ENCODE measurements at places on chromosomes 11 and 22. TPM values are rescaled to one million over a fixed set of nuclear protein-coding genes. Genes with fewer than 3 reads are reported as not detected.

The SELENOH gene
- total RNA-seq, result 67.9 TPM

The SAMM50 gene
- total RNA-seq, result 23.6 TPM

The MMP12 gene
- total RNA-seq, result not detected

The CRYAB gene
- 4.8 TPM for total RNA-seq

The GLYATL2 gene
- total RNA-seq, result not detected

The TRPM5 gene
- not detected for total RNA-seq

The MS4A12 gene
- not detected for total RNA-seq

The OR52E8 gene
- total RNA-seq, result not detected

The CENPM gene
- not detected for total RNA-seq

The RAB3IL1 gene
- total RNA-seq, result 4.0 TPM

The ASPHD2 gene
- 0.13 TPM for total RNA-seq

GRCh38 chr11:46597609-46598219 lies 3.9 kb upstream of the AMBRA1 start:
- DNase-seq, result no peak

DNA sequence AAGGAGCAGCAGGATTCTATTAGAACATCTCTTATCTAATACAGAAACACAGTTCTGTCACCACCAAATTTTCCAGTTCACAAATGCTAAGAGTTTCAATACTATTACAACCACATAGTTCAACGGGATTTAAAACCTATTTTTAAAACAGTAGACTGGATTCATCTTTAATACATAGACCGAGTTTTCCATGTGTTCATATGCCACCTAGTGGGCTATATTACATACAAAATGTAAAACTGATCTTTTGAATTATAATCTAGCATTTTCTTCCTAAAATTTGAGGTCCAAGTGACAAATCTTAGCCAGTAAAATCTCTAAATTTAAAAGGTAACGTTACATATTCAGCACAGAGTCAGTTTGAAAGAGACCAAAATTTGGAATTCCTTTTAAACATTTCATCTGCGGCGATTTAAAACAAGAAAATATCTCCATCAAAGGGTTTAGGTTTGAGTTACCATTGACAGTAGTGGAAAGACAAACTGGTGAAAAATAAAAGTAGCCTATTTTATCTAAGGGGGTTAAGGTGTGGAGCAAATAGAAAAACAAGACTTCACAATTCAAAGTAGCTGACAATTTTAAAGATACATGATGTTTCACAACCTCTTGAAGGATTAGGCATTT lies 269.3 kb upstream of the MPPED2 start:
- no peak for DNase-seq

- no peak for DNase-seq
Measured at GRCh38 chr11:14641801-14642200, 1.8 kb upstream of the PDE3B start.

DNA sequence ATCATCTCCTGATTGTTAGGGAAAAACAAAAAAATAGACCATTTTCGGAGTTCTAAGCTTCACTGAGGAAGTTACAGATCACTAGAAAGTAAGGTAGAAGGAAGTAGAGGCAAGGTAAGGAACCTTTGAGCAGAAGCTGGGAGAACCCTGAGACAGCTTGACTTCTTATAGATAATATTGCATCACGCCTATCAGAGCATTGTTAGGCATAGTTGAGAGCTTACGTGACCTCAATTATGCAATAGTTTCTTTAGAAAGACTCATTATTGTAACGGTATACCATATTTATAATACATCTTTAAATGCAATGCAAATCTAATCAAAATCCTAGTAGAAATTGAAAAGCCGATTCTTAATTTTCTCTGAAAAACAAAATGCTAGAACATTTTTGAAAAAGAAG lies 4.9 kb downstream of the TBRG1 start:
- DNase-seq, result no peak

DNA sequence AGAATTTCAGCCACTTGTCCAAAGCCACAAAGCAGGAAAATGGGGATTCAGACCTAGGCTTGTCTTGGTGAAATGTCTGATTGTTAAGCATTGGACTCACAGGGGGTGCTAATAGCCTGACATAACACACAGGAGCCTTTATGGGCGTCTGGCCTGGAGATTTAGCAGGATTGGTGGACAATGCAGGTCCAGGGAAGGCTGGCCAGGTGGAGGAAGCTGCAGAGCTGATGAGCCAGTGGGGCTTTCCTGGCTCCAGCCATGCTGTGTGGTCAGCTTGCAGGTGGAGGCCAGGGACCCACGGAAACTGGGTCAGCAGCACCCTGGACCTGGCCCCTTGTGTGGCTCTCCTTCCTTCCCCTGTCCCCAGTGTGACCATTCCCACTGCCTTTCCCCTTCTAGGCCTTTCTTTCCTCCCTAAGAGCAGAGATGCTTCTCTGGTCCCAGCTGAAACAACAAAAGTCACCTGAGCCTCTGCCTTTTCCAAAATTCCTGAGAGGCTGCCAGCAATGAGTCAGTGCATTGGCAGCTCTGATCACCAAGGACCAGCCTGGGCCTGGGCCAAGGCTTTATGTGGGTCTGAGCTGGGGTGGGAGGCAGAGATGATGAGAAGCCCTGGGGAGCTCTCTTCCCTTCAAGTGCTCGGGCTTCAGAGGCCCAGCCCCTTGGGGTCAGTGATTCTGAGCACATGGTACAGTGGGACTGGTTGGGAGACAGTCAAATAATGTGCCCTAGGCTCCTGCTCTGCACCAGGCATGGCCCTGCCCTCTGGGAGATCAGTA lies 85.2 kb downstream of the CCDC81 start:
- DNase-seq, result no peak

- no peak for DNase-seq
Measured at GRCh38 chr11:38952698-38953097, 2354.7 kb upstream of the RAG2 start.

DNA sequence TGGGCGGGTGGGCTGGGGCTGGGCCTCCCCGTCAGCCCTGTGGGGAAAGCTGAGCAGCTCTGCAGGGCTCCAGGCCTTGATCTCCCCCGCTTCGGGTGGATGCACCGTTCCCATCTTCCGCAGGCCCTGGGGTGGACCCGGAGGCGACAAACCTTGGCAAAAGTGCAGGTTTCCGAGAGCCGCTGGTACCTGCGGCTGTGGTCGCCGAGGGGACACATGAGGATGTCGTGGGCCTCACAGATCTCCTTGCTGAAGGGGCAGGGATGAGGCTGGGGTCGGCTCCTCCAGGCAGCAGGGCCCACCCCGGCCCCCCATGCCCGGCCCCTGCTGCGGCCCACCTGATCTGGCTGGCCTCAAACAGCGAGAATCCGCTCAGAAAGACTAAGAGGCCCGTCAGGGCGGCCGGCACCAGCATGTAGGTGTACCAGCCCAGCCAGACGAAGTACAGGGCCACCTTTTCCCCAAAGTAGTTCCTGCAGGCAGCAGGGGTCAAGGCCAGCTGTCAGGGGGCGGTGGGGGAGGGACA lies 11.8 kb downstream of the ANO9 start:
- no peak for DNase-seq

GRCh38 chr22:19044381-19044780 lies 77.8 kb downstream of the DGCR2 start:
- DNase-seq, result no peak

GRCh38 chr22:37972527-37972926 lies 11.8 kb downstream of the SOX10 start:
- DNase-seq, result no peak

DNA sequence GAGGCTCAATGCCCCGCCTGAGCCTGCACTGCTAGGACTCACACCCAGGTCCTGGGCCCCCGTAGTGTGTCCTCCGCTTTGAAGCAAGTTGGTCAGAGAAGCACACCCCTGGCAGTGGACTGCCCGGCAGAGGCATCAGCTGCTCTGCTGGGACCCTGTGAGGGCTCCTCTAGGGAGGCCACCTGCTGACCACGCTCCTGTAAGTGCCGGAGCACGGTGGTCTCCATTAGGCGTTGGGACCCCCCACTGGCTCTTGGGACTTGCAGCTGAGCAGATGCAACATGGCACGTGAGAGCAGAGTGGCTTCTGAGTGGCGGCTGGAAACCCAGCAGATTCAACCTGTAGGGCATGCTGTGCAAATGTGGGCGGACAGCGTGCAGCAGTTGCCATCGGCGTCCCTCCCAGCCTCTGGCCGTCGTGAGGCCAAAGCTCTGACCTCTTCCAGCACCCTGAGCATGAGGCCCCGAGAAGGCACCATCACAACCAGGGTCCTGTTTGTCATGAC lies 16.9 kb downstream of the MRGPRG start:
- no peak for DNase-seq

DNA sequence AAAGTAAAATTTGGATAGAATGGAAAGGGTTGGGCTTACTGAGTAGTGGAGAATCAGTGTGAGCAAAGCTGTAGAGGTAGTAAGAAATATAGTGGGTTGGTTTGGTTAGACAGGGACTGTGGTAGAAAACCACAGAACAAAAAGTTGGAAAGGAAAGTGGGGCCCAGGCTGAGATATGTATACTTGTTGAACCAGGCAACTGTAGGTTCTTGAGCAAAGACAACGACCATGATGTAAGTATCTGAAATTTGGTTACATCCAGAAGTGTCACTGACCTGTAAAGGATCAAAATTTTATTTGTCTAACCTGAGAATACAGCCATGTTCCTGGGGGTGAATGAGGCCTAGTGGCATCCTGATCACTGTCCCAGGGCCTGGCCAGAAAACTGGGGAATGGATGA lies 114.1 kb downstream of the STIM1 start:
- no peak for DNase-seq

DNA sequence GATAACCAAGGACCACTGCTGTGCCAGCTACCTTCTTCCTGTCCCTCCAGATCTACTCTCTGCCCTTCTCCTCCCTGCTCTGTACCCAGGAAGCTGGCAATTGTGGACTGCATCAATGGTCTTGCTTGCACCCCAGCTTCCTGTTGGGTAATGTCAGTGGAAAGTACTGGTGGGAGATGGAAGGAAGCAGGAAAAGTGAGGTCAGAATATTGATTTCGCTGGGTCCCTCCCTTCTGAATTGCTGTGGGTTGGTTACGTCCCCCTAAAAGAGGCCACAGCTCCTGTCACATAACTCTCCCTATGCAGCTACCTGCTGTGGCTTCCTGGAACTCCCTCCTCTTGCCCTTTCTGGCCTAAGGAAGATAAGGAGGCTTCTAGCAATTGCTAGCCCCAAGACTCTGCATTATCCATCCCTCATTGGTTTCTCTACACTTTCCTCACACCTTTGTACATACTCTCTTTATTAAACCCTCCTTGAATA lies 81.2 kb downstream of the RASSF10 start:
- no peak for DNase-seq

DNA sequence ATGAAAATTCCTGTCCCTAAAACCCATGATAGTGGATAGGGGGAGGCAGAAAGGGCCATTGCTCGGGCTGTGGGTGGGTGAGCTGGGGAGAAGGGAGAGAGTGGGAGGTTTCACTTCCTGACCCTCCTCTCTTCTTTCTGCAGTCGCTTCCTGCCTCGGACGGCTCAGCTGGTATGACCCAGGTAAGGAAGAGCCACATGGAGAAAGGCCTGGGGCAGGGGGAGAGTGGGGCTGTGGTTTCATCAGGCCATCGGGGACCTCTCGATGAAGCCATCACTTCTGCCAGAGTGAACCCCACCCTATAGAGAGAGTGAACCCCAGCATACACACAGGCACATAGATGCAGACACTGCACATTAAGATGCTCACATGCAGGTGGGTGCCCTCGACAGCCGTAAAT lies 12.6 kb downstream of the CD5 start:
- no peak for DNase-seq

- DNase-seq, result no peak
Measured at GRCh38 chr11:125322289-125322688, 157.7 kb downstream of the PKNOX2 start.

GRCh38 chr22:48091060-48091650 lies 1328.7 kb downstream of the TBC1D22A start:
- DNase-seq, result no peak

DNA sequence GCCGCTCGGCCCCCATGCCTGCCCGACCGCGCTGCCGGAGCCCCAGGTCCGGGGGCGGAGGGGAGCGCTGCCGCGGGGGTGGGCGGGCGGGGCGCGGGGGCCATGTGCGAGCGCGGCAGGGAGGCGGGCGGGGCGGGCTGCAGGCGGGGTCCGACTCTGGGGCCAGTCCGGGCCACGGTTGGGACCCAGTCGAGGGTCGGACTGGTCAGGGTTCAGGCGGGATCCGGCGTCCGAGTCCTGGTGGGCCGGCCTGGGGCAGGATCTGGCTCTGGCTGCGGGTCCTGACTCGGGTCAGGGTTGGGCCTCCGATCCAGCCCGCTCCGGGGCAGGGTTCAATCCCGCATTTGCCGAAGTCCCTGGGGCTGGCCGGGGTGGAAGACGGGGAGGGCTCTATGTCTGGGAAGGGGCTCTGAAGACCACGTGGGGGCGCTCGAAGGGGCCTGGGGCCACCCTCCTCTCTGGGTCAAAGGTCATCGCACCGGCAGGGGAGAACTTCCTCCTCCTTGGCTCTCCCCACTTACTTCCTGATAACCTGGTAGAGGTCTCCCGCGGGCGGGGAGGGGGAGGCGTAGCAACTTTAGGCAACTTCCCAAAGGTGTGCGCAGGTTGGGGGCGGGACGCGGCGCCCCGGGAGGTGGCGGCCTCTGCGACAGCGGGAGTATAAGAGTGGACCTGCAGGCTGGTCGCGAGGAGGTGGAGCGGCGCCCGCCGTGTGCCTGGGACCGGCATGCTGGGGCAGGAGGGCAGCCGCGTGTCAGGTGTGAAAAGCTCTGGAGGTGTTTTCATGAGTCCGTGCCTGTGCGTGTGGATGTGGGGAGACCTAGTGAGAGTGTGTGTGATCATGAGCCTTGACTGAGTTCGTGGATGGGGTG lies 603 bp downstream of the ESRRA start:
- peak; percentile 92 for DNase-seq

DNA sequence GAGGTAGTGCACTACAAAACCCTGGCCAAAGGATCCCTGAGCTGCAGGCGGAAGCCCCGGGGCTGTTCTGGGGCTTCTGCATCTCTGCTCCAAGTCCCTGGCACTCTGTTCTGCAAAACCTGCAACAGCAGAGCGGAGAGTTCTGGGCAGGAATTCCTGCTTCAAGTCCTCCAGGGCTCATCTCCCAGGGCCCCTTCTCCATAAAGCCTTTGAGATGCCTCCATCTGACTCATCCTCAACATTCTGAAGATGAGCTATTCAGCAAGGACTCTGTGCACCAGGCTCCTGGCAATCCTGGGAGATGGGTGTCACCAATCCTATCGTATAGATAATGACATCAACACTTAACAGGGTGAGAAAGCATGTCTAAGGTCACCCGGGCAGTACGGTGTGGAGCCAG lies 19.3 kb downstream of the SYN3 start:
- DNase-seq, result no peak

DNA sequence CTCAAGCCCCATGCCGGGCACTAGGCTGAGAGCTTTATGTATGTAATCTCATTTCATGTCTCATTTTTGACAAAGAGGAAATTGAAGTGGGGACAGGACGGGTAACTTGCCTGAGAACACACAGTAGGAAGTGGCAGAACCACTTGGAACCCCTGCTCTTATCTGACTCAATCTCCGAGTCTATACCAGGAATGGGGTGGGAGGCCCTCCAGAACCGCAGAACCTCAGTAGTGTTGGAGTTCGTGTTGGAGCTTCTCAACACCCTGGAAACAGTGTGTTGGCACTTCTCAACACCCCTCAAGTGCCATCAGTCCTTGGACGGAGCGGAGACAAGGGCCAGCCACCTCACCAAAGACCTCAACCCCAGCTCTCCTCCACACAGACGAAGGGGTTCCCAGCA lies 38.8 kb upstream of the POLA2 start:
- no peak for DNase-seq

- no peak for DNase-seq
Measured at GRCh38 chr22:46537225-46537945, at the start of gene CELSR1. TSS of gene CELSR1 (minus strand) at chr22:46537620. CDS start at chr22:46537170, 450 bp downstream.

GRCh38 chr11:72295471-72295870 lies 51.5 kb upstream of the PHOX2A start:
- peak; percentile 37 for DNase-seq
